ENCODE measurements at places on chromosomes 7 and 10.

- no peak for DNase-seq
These were observed 28.2 kb downstream of the SPOCK2 start for GRCh38 chr10:72059843-72060822.

DNA sequence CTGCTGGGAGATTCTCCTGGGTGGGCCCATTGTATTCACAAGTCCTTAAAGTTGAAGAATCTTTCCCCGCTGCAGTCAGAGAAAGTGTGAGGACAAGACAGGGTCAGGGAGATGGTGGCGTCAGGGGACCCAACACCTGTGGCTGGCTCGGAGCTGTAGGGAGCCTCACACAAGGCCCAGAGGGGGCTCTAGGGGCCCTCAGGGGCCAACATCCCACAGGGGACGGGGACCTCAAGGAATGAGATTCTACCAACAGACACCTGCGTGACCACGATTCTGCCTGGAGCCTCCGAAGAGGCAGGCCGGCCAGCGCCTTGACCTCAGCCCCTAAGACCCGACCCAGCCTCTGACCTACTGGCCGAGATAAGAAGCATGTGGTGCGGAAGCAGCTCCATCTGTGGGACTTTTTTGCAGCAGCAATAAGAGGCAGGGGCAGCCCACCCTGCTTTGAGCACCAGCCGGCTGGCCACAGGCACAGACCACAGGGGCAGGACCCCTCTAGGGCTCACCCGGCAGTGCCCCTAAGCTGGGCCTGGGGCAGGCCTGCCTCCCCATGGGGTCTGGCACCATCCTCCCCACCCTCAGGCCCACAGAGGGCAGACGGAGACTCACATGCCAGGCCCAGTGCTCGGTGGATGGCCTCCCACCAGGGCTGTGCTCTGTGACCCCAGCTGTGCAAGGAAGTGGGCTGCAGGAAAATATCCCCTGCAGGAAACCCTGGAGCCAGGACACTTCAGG lies 13.2 kb downstream of the RASGEF1A start:
- DNase-seq = no peak

DNA sequence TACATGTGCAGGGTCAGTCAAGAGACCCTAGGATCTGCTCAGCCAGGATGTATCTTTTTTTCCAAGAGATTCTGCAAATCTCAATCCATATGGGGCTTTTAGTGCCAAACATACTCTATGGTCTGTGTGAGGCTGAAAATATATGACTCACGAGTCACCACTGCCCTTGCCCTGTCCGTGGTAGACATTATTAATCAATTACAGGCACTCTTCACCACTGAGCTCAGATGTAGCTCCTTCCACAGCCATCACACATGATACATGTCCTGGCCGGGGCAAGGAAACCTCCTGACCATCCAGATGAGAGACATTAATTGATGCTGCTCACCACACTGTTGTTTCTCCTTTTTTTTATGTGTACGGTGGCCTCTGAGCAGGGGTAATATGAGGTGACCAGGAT lies 90.2 kb upstream of the RET start:
- DNase-seq = no peak

DNA sequence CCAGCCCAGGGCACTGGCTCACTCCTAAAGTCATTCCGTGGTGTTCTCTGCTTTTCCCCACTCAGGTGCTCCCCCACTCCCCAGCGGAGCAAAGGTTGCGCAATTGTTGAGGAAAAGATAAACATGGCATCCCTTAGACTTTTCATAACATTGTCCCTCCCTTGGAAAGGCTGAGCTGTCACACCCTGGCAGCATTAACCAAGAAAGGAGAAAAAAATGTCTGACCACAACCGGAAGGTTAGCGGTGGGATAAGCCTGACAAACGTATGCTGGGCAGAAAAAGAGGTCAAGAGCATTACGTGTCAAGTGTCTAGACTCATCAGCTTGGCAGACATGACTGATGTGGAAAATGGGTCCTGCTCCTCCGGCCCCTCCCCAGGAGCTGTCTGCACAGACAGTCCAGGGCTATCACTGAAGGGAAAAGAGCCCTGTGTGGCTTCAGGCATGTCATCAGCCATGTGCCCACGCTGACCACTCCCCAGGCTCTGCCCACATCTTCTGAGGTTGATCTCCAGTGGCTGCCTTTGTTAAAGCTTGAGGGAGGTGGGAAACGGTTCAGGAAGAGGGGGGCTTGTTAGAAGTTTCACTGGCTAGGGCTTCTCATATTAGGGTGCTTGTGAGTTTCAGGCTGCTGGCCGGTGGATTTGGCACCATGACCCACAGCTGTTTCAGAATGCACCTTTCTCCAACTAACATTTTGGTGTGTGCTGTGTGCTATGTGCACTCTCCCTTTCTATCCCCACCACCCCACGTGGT lies 30.1 kb downstream of the BTBD16 start:
- no peak for DNase-seq

DNA sequence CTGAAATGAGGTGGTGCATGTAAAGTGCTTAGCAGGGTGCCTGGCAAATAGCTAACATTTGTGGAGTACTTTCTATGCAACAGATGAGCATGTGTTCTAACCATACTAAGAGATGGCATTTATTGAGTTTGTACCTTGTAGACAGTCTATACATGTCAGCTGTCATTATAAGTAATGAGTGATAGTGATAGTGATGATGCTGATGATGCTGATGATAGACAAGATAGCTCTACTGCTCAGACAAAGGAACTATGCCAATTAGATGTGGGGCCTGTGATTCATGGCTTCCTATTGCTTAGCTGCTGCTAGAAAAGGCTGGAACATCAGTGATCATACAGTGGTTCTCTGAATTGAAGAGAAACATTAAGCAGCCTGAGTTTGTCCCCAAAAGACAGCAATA lies 585.8 kb downstream of the KCNMA1 start:
- no peak for DNase-seq

DNA sequence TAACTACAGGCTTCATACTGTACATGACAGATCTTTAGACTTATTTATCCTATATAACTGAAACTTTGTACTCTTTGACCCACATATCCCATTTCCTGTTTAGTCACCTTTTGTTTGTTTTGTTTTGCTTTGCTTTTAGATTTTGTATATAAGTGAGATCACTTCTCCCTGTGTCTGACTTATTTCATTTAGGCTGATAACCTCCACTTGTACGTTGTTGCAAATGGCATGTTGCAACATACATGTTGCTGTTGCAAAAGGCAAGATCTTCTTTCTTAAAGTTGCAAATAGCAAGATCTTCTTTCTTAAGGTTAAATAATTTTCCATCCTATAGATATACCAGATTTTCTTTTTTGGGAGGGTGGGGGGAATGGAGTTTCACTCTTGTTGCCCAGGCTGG lies 341.5 kb downstream of the OTUD1 start:
- DNase-seq = no peak

- no peak for DNase-seq
These were observed 35.8 kb upstream of the TRIM8 start for GRCh38 chr10:102608487-102608886.

GRCh38 chr10:70918851-70919530 lies 30.6 kb upstream of the PCBD1 start:
- no peak for DNase-seq

DNA sequence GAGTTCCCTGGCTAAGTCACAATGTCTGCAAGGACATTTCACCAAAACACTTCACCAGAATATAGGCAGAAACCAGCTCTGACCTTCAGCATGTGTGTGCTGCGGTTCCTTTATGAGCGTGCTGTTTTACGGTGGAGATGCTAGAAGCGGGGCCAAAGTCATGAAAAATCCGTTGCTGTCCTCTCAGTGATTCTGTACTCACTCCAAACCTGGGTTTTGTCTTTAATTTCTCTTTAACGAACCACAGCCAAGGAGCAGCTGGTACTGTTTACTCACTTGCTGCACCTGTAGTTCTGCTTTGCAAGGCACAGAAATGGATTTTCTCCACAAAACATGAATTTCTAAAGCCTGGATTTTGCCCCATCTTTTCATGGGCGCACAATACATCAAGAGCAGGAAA lies 639.9 kb downstream of the PHTF2 start:
- no peak for DNase-seq

DNA sequence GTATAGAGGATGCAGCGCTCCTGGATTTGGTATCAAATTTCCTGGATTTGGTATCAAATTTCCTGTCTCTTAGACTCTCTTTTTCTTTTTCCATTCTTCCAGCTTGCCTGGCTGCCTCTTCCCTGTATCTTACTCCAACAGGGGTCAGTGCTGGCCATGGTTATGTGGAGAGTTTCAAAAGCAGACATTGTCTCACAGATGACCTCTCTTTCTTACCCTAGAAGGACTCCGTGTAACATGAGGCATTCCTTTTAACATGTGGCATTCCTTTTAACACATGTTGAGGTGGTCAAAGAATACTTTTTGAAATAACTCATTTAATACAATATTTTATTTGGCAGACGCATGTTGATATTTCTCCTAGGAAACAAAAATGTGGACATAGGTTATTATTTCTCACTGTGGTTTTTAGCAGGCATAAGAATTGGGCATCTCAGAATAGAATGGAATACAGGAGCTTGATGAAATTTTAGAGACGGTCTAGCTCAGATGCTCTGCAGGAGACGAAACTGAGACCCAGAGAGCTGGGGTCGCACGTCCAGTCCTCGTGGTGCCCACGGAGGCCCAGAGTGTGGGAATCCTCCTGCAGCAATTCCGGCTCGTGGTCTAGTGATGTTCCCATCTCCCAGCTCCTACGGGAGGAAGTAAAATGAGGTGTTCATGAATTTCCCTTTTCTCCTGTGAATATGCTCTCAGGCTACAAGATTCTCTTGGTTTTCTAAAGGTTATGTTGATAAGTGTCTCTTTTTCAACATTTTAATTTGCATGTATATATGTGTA lies 59.6 kb upstream of the PITRM1 start:
- no peak for DNase-seq

GRCh38 chr10:126595160-126595559 lies 75.3 kb downstream of the C10orf90 start:
- DNase-seq = no peak

DNA sequence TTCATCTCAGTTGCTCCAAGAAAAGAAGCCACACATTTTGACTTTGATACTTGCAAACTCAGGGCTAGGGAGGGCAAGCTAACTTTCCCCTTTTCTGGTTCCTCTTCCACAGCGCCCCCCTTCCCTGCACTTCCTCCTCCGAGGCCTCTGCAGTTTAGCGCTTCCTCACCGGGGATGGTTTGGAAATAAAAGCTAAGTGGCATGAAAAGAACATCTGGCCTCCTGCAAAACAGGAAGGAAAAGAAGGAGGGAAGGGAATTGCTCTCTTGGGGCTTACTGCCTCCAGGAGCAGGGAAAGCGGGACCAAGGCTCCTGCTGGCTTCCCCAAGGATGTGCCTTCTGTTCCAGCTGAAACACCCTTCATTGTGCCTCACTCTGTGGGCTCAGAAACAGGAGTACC lies 42.3 kb downstream of the PRKCQ start:
- DNase-seq = no peak

DNA sequence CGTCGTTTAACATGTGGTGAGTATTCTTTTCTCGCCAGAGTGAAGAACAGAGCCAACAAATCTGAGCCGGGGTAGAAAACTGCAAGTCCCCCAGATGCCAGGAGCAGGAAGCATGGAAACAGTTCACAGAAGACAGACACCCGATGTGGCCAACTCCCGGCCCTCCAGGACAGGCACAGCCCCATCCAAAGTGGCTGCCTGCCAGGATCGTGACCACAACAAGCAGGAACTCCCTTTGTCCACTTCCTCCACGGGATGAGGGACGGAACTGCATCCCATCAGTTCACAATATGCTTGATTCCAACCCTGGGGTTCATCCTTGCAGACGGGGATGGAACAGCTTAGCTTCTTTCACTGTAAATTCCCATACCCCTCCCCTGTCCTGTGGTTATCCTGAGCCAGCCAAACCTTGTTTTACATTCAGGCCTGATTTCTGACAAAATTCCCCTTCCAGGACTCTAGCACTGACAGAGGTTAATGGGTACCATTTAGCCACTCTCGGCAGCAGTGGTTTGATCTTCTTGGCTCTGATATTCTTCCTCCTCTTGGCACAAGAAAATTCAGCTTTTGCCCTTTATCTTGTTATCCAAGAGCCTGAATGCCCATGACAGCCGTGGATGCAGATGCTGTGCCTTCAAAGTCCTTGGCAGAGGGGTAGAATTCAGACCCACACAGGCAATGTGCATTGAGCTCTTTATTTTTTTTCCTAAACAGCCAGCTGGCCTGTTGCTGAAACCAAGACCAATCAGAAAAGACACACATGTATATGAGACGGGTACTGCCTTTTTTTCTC lies 105.5 kb upstream of the FAM204A start:
- no peak for DNase-seq

- no peak for DNase-seq
These were observed 284.3 kb downstream of the SORCS3 start for GRCh38 chr10:104925232-104925851.

DNA sequence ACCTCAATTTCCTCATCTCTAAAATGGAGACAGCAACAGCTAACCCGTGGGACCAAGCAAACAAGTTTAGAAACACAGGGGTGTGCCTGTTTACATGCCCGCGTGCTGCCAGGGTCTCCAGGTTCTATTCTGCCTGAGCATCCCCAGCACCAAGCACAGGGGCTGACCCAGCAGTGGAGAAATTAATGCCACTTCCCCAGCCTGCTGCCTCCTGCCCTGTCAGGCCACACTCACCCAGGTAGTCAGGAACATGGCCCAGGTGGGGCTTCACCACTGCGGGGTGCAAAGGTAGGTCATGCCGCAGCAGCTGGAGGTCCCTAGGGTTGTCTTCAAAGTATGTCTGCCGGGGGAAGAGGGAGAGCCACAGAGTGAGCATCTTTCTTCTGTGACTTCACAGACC lies 5.8 kb downstream of the DDX56 start:
- no peak for DNase-seq

Data from memory B cell (primary cell).